ENCODE measurements at places on chromosomes 12 and 14.

DNA sequence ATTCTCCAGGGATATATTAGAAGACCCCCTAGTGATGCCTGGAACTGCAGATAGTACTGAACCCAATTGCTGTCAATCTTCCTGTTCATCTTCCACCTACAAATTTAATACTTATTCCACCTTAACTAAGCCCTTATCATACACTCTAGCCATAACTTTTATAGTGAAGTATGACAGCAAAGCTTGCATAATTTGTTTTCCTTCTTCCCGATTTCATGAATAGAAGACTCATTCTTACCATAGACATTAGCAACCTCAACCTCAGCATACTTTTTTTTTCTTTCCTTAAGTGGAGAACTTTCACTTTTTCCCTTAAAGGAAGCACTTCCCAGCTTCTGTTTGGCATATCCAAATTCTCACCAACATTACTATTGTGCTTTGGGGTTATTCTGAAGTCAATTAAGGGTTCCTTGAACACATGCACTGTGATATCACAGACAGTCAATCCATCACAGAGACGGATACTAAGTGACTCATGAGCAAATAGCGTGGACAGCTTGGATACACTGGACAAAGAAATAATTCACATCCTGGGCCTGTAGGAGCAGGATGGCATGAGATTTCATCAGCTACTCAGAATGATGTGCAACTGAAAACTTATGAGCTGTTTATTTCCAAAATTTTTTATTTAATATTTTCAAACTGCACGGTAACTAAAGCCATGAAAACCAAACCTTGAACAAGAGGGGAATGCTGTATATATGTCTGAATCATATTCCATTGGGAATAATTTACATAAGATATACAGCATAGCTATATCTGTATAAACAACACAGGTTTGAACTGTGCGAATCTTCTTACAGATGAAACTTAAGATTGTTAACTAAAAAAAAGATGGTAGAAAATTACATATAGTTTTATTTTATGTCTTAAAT, 63.9 kb downstream of the SYT1 start:
- no peak for DNase-seq

GRCh38 chr12:43337571-43338444, 214.2 kb downstream of the ADAMTS20 start:
- no peak for DNase-seq

- DNase-seq = no peak
These were observed 5.5 kb downstream of the DNAH10 start for GRCh38 chr12:123767613-123768012.

GRCh38 chr12:95547522-95548055, 3.7 kb downstream of the USP44 start:
- no peak for DNase-seq

DNA sequence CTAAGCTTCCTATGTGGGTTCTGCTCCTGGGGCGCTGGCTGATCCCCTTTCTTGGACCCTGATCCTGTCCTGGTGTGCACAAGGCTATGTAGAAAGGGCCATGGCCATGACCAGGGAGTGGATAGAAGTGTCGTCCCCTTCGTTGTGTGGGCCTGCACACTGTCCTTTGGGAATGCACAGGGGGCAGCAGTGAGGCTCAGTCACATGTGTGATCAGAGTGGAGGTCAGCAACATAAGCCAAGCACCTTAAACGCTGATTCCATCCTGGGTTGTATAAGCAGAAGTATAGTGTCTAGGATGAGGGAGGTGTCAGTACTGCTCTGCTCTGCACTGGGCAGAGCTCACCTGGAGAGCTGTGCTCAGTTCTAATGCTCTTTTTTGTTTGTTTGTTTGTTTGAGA, 48.4 kb downstream of the ESRRB start:
- DNase-seq = no peak

DNA sequence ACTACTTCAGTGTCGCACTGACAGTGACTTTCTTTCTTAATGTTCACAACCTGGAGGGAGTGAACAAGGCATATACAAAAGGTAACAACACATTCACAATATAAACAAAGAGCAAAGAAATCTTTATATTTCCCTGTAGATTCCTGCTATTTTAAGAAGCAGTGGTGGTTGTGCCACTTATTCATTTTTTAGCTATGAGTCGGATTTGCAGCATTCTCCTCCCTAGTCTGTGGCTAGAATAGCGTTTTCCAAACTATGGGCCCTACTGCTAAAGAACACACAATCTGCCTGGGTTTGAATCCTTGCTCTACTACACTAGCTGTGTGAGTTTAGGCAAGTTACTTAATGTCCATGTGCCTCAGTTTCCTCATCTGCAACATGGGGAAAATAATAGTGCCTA, 18.6 kb upstream of the MDM1 start:
- no peak for DNase-seq

GRCh38 chr12:130342842-130343241, 5.2 kb downstream of the PIWIL1 start:
- no peak for DNase-seq

GRCh38 chr12:103392722-103393121, 103.0 kb downstream of the C12orf42 start:
- DNase-seq = no peak

DNA sequence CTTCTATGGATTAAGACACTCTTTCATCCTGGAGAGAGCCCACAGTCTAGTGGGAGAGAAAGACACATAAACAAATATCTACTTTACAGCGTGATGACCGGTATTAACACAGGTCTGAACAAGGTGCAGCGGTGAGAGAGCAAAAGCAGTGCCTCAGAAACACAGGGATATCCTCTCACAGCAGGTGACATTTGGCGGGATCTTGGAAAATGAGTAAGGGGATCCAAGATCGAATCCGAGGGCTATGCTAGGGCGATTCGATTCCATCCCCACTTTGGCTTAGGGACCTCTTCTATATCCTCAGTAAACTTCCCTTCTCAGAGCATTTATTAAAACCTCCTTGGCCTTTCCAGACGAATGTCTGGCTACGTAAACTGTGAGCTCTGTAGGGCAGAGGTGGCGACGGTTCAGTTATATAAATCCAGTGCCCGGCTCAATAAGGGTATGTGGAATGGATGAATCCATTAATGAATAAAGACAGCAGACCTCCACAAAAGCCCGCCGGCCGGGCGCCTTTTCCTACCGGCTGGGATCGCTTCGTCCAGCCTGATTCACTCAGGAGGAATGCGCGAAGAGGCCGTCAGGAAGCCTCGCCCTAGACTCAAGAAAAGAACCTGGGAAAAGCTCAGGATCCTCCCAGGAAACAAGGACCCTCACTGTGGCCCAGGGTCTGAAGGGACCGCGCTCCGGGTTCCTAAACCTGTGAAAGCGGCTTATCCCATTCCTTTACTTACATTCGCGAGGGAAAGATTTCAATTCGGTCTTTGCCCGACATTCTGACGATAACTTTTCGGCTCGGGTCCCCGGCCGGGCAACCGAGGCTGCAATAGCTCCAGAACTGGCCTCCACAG, 455 bp downstream of the ATP6V1D start:
- no peak for DNase-seq

DNA sequence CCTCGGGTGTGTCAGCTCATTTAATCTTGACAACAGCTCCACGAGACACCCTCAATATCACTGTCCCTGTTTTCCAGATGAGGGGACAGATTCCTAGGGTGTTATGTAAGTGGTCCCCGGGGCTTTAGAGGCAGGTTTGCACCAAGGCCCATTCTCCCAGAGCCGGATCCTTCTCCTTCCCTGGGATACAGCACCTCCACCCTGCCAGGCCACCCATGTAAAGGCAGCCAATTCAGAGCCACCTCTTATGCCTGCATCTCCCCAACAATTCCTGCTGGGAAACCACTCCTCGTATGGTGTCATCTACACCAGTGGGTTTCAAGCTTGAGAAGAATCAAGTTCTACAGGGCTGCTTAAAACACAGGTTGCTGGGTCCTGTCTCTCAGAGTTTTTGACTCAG, 4.1 kb upstream of the CYP46A1 start:
- DNase-seq = no peak

- DNase-seq = no peak
These were observed 85.6 kb downstream of the FOXN3 start for GRCh38 chr14:89331398-89331797.

DNA sequence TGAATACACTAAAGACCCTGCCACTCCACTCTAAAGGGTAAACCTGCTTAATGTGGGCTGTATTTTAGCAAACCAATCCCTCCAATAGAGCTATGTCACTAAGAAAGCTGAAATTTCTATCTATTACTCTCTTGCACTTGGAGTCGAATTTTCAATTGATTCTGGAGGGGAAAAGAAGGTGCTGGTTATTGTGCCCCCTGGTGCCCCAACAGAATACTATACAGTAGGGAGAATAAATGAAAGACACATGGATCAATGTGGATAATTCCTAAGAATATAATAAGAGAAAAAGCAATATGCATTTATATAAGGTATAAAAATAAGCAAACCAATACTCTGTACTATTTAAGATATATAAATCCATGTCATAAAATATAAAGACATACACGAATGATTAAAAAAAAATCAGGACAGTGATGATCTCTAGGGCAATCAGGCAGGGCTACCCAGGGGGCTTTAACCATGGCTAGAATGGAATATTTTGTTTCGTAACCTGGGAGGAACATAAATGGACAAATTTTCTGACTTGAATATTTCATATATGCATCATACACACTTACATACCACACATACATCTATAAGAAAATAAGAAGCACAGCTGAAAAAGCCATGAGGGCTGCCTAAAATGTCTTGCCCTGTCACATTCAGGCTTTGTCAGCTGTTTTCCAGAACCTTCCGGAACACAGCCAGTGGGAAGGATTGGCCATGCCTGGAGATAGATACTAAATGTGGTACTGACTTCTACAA, 54.4 kb downstream of the EFCAB11 start:
- DNase-seq = no peak

DNA sequence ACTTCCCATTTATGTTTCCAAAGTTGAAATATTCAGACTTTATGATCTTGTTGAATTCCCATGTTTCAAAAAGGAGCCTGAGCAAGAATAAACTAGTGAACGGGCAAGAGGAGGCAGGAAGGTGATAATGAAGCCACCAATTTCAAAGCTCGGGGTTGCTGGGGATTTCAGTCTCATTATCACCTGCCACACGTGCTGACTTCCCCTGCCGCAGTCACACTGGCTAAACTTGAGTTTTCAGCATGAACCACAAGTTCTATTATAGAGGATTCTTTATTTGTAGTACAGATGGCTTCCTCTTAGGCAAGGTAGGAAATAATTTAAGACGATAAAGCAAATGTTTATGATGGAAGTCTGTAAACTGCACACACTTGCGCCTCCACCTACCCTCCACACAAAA, 18.1 kb upstream of the DIABLO start:
- no peak for DNase-seq

DNA sequence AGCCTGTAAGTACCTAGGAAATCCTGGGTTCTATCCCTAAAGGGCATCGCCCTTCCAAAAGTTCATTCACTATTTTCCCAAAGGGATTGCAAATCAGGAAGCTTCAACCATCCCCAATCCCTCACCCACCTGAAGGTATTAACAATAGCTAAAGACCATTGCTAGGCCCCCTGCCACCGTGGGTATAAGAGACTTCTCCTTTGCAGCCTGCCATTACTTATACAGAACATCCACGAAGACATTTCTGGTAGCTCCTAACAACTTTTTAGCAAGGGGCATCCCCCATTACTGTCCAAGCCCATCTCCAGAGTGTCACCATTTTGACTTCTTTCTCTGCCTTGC, 384 bp upstream of the SMUG1 start:
- no peak for DNase-seq

DNA sequence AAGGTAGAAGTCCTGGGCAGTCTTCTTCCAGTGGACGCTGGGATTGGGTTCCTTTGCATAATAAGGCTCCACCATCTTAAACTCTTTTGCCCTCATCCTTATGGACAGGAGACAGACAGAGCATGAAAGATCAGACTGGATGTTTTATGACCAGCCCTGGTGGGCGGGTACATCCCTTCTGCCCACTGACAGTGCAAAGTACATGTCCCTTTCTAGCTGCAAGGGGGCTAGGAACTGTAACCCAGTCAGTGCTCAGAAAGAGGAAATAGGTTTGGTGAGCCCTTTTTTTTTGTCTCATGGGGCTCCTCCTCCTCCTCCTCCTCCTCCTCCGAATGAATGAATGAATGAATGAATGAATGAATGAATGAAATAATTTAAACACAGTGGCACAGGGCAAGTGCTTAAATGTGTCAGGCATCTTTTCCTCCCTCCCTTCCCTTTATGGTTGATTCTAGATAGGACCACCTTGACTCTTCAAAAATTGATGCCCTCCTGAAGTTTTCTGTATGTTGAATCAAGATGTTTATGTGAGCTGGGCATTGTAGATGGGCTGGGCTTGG, 36.4 kb upstream of the HNF1A start:
- DNase-seq = no peak

DNA sequence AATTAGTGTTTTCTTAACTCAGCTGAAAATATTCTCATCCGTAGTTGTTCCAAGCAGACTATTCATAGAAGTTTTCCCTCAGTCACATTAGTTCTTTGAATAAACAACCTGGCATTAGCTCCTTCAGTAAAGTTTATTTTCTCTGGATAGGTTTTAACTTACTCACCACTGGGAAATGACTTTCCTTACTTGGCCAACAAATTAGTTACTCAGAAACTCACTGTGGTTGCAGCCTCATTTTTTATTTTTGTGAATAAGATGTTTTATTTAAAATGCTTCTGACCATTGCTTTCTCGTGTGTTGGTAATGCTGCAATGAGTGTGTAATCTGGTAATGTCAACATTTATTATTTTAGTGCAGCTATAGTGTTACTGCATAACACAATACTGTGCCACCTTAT, 74.9 kb downstream of the NOVA1 start:
- DNase-seq = no peak

- no peak for DNase-seq
These were observed 73.2 kb downstream of the HSD17B6 start for GRCh38 chr12:56836317-56836716.

DNA sequence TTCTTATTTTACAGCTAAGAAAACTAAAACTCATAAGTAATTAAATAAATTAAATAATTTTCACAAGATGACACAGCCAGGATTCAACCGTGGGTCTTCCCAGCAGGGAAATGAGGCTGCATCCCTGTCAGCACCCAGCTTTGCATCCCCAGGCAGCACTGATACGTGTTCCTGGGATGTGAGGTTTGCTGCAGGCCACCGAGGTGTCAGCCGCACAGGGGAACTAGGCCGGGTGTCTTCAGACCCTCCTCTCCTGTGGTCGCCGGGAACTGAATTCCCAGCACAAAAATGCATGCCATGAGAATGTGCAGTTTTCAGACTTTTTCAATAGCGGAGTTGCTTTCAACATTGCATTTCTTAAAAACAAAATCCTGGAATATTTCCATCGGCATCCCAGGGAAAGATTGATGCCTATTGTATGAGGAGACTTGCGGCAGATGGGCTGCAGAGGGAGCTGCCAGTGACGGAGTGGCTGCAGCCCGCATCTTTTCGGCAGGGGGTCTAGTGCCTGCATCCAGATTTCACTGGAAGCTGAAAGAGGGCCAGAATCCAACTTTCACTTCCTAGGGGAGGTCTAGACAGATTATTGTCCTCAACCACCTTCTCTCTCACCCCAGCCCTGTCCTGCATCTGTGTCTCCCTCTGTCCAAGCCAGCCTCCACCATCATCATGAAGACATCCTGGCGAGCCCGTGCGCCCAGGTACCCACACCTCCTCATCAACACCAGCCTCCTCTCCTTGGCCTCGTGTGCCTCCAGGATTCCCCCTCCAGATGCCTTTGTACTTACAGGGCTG, 12.6 kb downstream of the LRTM2 start:
- no peak for DNase-seq
